ENCODE measurements at places on chromosomes 12 and 14. TPM values are rescaled to one million over a fixed set of nuclear protein-coding genes. Genes with fewer than 3 reads are reported as not detected.

The CEP128 gene
- 3.7 TPM for polyA plus RNA-seq

The SLC10A1 gene
- polyA plus RNA-seq = not detected

The MIPOL1 gene
- polyA plus RNA-seq = 4.7 TPM

The OR11H12 gene
- polyA plus RNA-seq = not detected

The POC1B gene
- 11.7 TPM for polyA plus RNA-seq

The TSPAN8 gene
- 1.2 TPM for polyA plus RNA-seq

The C14orf180 gene
- polyA plus RNA-seq = 0.20 TPM

The GPR84 gene
- polyA plus RNA-seq = 0.79 TPM

The SLC8A3 gene
- 28.8 TPM for polyA plus RNA-seq

The PPP1R1A gene
- polyA plus RNA-seq = 119 TPM

The FOXM1 gene
- 28.2 TPM for polyA plus RNA-seq

The AKAP5 gene
- polyA plus RNA-seq = 6.8 TPM

The TAS2R46 gene
- 0.23 TPM for polyA plus RNA-seq

All from spinal cord (tissue), 10 donors.